ENCODE measurements at places on chromosomes 5 and 9.

- no peak for DNase-seq
Observed at GRCh38 chr5:159588941-159589340, 258.7 kb upstream of the IL12B start.

- no peak for DNase-seq
Observed at GRCh38 chr9:121073038-121073437, 1.7 kb upstream of the CNTRL start.

DNA sequence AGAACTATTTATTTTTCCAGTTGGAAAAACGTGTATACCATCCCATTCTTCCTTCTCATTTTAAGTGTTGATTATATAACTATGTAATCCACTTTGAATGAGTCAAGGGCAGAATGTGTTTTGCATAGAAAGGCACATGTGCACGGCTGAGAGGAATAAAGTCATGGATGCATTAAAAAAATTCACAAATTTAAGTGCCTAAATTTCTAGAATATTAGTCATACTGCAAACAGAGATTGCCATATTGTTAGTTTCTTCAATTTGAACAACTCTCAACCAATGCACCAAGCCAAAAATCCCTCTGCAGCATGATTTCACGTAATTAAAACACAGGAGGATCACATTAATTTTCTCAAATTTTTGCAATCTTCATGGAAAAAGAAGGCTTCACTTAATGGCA is 166.3 kb downstream of the MPDZ start:
- DNase-seq: no peak

DNA sequence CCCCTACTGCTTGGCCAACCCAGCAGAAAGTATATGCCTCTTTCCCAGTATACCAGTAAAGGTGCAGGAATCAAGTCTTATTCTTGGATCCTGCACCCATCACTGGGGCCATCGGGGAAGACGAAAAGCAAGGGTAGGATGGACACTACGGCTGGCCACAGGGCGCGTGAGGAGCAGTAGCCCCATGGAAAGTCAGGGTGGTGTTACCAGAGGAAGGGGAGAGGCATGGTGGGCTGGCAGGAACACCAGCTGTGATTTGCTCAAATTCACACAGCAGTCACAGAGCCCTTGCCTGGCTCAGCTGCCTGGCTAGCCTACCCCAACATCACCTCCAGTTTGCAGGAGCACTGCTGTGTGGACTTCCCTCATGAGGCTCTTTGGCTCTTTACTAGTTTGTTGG is 34.5 kb upstream of the SAP30L start:
- DNase-seq: no peak

- no peak for DNase-seq
Observed at GRCh38 chr5:141507387-141508091, 18.7 kb downstream of the PCDHGC5 start.

- DNase-seq: no peak
Observed at GRCh38 chr5:54403885-54404416, 51.5 kb upstream of the HSPB3 start.

GRCh38 chr5:43412156-43412555 is at the start of gene CCL28:
CCL28 (minus strand) TSS chr5:43412391; CDS start chr5:43412316, 75 bp downstream.
- no peak for DNase-seq

- no peak for DNase-seq
Observed at GRCh38 chr9:35952526-35953191, 5.3 kb downstream of the OR2S2 start.

DNA sequence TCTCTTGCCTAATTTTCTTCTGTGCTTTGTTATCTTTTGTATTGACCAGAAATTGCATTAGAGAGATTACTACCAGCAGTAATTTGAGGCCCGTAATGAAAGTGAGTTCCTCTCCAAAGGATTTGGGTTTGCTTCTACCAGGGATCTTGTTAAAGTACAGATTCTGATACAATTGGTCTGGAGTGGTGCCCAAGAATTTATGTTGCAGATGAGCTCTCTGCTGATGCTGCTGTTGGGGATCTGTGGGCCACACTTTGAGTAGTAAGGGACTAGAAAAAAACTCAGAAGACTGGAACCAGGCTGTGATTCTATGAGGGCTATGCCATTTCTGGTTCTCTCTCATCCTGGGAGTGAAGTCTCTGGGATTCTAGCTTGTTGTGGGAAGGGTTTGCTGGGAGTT is 192.2 kb downstream of the SEC61B start:
- no peak for DNase-seq

DNA sequence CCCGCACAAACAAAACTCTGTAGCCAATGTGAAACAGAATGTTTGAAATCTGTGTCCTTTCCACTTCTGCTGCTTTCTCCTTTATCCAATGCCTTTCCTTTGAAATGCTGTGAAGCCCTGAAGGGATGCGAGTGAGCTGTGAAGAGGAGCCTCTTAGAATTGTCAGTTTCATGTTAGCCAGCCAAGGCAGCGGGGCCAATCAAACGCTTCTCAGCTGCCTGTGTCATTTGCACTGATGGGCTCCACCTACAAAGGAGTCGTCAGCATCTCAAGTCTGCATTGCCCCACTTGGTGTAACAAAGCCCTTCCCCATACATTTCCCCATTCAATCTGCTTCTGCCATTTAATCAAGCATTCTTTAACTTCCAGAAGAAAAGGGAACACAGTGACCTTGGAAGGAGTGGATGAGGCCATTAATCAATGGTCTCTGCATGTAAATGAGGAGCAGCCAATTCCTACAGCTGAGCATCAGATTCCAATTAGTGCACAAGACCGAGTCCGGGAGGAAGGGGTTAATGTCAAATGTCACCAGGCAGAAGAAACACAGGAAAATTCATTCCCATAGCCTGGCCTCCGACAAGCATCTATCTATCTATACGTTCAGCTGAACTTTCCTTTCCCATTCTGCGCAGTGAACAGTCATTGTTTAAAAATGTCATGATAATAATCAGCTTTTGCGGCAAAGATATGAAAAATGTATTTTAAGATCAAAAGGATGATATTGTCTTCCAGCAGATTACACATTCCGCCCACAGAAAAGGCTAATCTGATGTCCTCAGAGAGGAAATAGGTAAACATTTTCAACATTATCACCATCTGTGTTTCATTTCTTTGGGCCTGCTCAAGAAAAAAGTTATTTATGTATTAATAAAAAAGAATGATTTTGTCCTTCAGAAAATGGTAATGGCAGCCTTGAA is 154.6 kb downstream of the FSTL4 start:
- DNase-seq: no peak

DNA sequence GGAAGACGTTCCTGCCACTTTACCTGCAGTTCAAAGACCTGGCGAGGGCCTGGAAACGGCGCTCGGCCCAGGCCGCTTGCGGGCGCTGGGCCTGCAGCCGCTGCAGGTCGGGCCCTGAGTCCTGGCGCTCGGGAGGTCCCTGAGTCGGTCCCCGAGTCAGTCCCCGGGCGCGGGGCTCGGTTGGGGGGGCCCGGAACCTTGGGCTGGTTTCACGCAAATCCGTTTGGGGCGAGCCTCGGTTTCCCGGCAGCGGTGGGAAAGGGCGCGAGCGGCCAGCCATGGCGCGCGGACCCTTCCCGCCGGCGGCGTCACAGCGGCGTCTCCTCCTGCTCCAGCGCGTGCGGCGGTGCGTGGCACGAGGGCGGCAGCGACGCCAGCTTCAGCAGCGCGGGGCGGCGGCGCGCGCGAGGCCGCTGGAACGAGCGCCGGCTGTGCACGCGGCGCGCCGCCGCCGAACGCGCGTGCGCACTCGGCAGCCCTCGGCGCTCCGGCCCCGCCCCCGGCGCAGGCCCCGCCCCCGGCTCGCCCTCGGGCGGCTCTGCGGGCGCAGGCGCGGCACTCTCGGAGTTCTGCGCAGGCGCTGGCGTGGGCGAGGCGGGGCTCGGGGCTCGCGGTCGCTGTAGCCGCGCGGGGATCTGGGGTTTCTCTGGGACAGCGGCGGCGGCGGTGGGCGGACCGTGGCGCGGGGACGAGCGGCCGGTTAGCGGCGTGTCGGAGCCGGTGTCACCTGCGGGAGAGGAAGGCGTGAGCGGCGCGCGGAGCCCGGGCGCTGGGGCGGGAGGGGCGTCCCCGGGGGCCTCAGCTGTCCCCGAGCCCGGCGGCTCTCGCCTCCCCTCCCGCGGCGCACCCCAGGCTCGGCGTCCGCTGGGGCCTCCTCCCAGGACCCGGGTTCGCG is 29.9 kb downstream of the EXOC3 start:
- peak; percentile 94 for DNase-seq

GRCh38 chr9:84780385-84780784 is 110.9 kb downstream of the NTRK2 start:
- DNase-seq: no peak

GRCh38 chr9:127079446-127080140 is 42.8 kb downstream of the ANGPTL2 start:
- no peak for DNase-seq

- no peak for DNase-seq
Observed at GRCh38 chr9:107881626-107882300, 392.2 kb upstream of the KLF4 start.

- DNase-seq: no peak
Observed at GRCh38 chr9:136729144-136729543, 13.6 kb downstream of the LCN10 start.

DNA sequence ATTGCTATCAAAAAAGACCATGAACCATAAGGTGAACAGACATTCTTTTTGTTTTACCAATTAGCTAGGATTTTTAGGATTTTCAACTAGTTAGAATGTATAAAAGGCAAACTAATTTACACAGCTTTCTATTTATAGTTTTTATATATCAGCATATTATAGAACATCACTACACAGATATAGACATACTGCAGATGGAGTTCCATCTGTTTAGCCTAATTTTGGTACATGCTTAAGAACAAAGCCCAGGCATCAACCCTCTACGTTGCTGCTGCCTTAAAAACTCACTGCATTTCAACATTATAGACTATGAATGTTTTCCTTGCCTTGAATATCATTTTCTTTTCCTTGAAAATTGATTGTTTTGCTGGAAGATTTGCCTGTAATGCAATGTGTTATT is 2227.5 kb upstream of the C9orf72 start:
- no peak for DNase-seq

GRCh38 chr5:143402017-143402552 is 1.4 kb downstream of the NR3C1 start:
- peak; percentile 7 for DNase-seq

GRCh38 chr9:94981723-94982090 is 255.2 kb downstream of the AOPEP start:
- no peak for DNase-seq

GRCh38 chr9:16510482-16510881 is 360.0 kb downstream of the BNC2 start:
- no peak for DNase-seq

DNA sequence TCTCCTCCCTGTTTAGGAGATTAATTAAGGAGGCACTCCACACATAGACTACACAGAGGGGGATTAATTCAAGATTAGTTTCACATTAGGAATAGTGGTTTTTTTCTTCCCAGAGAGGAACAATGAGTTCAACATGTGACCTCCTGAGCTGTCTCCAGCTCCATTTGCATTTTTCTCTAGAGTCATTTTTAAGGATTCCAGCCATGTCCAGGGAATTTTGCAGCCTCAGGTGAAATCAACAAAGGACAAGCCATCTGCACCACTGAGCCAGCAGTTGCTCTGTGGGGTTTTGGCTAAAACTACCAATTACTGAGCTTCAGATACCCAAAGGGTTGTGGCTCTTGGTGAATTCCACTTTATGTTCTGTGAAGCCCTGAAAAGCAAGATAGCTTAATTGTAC is 258.5 kb upstream of the PPP1R2B start:
- no peak for DNase-seq

- DNase-seq: no peak
Observed at GRCh38 chr5:151601391-151601790, 10.3 kb upstream of the FAT2 start.

DNA sequence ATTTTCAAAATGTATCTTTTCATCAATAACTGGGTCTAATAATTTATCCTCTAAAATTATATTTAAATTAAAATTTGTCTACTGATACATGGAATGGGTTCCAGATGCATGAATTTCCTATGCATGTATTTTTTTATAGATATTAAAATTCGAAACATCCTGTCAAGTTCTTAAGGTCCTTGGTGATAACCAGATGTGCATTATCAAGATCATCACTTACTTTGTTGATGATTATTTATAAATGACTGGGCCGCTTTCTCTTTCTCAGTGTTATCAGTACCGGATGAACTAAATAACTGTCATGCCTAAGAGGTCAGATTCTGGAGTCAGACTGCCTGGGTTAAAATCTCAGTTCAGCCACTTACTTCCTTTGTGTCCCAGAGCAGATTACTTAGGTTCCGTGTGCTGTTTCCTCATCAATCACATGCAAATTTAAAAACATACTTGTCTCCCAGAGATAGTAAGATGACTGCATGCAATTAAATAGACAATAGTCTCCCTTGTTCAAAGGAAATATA is 124.3 kb downstream of the TEX10 start:
- no peak for DNase-seq

GRCh38 chr9:109856785-109857184 is 76.8 kb downstream of the PALM2AKAP2 start:
- no peak for DNase-seq

DNA sequence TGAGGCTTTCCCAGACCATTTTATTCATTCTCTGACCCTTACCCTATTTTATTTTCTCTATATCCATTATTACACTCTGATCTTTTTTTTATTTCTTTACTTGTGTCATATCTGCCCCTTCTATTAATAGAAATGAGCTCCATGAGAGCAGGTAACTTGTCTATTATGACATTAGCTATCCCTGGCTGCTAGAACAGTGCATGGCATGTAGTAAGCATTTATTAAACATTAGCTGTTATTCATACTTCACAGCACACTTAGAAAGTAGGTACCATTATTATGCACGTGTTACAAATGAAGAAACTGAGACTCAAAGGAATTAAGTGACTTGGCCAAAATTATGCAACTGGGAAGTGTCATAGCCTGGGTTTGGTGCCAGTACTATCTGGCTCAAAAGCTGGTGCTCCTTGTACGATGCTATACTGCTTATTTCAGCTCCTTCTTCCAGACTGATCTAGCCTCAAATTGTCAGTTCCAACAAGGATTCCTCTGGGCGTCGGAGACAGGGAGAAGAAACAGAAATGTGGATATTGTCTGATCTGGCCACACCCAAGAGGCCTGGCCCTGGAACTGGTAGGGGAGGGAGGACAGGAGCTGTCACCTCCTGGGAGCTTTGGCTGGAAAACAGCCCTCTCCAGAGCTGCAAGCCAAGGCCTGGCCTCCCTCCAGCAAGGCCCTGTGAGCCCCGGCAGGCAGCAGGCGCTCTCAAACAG is 10.8 kb upstream of the NIPAL4 start:
- no peak for DNase-seq

DNA sequence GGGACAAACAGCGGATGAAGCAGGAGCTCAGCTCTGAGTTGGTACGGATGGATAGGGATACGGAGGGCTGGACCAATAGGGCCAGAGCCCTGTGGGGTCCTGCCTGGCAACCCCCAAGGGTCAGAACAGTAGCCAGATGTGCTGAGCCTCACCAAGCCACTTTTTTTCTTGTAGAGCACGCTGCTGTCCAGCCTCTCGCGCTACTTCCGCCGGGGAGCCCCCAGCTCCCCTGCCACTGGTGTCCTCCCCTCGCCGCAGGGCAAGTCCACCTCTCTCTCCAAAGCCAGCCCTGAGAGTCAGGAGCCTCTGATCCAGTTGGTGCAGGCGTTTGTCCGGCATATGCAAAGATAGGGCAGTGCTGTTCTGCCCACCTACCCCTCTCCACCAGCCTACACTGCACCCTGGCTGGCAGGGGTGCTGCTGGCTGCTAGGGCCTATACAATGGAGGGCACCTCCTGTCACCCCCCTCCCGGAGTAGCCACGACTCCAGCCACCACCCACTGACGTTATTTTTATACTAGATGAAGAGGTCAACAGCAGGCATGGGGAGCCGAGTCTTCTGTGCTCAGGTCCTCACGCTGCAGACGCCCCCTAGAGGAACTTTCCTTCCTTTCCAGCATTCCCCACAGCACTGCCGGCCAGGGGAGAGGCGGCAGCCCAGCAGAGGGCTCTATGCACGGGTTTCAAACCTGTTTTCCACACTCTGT is 21.6 kb downstream of the SH3GLB2 start:
- peak; percentile 64 for DNase-seq

Measured in NCI-H1417 (cell line).